ENCODE measurements at places on chromosomes 5 and 9. TPM values are rescaled to one million over a fixed set of nuclear protein-coding genes. Genes with fewer than 3 reads are reported as not detected.

- peak; percentile 42 for DNase-seq
Observed at GRCh38 chr9:127742435-127743088, 7.5 kb upstream of the TOR2A start.

- DNase-seq = no peak
Observed at GRCh38 chr9:112078432-112078831, 96.7 kb downstream of the SUSD1 start.

GRCh38 chr9:99980598-99980997 lies 74.1 kb downstream of the STX17 start:
- no peak for DNase-seq

DNA sequence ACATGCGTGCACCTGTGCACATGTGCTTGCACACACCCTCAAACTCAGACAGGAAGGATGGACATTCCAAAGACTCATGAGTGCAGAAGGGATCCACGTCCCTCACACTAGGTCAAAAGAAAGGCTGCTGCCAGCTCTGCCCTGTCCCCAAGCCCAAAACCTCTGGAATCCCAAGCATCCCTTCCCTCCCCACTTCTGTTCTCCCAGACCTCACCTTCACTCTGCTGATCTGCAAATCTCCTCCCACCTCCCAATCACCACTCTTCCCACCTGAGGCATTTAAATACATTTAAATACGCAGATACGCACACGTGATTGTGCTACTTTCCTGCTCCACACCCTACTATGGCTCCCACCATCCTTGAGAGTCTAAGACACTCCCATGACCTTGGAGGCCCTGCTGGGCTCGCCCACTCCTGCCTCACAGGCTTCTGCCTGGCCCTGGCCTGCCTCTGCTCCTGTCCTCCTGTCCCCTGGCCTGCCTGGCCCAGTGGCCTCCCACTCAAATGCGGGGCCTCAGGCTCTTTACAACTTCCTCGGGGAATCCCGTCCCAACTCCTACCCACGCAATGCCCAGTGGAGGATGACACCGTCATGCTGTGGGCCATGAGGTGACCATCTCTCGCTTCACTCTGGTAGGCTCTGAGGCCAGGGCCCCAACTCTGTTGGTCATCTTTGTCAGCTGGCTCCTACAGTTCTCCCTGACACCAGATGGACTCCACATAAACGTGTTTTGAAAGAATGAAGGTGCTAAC lies 478.4 kb upstream of the DAP start:
- no peak for DNase-seq

GRCh38 chr5:103347716-103348423 lies 89.3 kb downstream of the MACIR start:
- no peak for DNase-seq

DNA sequence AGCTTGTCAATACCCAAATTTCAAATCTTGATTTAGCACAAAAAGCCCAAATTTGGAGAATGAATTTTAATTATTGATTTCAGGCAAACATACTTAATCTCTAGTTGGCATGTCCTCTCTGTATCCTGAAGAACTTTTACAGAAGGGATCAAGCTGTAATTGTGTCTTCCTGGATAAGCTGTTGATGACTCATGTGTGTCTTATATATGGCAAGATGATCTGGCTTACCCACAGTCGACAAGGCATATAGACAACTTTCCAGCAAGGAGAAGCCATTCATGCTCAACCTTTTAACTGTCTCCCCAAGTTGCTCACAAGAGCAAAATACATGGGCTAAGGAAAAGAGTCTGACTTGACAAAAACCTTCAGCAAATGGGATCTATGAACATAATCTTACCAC lies 112.5 kb upstream of the SLCO6A1 start:
- no peak for DNase-seq

DNA sequence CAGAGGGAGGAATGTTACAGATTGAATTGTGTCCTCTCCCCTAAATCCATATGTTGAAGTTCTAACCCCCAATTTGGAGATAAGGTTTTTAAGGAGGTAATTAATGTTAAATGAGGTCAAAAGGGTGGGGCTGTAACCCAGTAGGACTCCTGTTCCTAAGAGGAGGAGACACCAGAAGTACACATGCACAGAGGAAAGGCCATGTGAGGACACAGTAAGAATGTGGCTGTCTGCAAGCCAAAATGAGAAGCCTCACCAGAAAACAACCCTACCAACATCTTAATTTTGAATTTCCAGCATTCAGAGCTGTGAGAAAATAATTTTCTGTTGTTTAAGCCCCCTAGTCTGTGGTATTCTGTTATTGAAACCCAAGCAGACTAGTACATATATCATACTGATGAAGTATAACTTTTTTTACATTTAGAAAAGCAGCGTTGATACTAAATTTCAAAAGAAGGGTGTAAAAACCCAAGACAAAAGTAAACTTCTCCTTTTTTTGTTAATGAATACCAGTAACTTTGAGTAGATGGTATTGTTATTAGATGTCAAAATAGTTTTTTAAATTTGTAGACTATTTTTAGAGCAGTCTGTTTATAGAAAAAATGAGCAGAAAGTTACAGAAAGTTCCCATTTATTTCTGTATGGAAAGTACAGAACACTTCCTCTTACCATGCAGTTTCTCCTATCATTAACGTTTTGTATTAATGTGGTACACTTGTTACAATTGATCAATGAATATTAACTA lies 25.1 kb downstream of the RNF180 start:
- DNase-seq = no peak

DNA sequence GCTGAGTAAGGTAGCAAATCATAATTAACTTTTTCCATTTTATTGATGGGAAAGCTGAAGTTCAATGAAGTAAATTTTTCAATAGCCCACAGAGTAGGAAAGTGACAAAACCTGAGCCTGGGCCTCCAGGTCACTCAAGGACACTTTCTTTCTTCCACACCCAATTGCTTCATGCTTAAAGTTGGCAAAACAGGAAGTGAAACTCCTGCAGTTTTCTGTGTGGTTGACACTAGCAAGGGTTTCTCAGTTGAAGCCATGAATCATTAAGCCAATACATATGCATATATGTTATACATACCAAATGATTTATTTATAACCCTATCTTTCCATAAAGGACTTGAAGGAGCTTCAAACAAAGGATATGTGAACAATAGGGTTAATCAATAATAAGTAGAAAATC lies 13.9 kb downstream of the TLR4 start:
- DNase-seq = no peak

- DNase-seq = no peak
Observed at GRCh38 chr5:85716344-85717202, 901.2 kb upstream of the COX7C start.

DNA sequence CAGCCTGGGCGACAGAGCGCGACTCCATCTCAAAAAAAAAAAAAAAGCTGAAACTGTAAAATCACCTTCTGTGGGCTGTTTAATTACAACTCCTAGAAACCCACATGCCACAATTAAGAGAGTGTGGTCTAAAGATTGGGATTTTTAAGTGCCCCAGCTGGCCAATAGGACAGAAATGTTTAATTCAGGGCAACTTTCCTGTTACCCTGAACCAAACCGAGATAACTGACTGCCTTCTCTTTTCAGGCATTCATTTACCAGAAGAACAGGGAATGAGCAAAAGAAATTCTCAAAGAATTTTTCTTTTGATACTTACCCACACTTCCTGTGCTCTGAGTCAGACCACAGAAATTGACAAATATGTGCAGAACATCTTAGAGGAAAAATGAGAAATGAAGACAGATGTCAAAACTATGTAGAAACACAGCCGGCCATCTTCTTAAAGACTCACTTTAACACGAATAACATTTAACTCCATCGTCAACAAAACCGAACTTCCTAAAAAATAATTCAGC lies 221.3 kb upstream of the DAPK1 start:
- no peak for DNase-seq

GRCh38 chr5:35089334-35090314 lies 41.9 kb upstream of the AGXT2 start:
- no peak for DNase-seq

DNA sequence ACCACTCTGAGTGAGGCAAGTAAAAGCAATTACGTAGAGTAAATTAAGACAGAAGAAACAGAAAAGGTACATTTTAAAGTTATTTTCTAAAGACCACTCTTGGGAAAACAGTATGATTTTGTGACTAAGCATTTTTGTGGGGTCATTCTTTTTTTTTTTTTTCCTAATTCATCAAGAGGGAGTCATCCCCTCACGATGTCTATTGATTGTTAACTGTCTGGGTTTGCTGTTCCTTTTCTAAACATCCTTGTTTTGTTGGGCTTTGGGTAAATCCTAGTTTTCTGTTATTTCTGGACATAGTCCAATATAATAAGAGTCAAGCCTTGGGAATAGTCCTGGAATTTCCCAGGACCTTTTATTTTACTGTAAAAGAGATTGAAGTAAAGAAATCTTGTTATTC lies 63.8 kb downstream of the ANKRD55 start:
- no peak for DNase-seq

DNA sequence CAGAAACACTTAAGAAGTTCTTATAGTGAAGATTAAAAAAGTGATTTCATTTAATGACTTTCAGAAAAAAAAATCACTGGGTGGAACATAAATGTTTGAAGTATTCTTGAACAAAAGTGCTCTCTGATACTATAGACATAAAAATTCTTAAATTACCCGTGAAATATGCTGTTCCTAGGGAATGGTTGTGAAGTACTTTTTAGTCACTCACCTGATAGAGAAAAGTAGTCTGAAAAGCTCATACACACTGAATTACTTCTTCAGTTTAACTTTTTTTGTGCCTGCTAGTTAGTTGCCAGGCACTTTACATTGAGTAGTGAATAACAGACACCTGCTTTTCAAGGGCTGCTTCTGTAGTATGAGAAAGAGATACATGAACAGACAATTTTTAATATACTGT lies 78.0 kb downstream of the SH3GL2 start:
- no peak for DNase-seq

DNA sequence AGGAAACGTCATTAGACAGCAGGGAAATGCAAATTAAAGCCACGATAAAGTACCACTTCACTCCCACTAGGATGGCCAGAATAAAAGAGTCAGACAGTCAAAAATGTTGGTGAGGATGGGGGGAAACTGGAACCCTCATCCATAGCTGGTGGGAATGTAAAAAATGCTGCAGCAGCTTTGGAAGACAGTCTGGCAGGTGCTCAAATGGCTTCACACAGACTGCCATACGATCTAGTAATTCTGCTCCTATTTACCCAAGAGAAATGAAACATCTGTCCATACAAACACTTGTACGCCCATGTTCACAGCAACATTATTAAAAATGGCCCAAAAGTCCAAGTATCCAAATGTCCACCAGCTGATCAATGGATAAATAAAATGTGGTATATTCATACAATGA lies 158.9 kb upstream of the PHYKPL start:
- no peak for DNase-seq

- DNase-seq = no peak
Observed at GRCh38 chr5:142235050-142235797, 89.6 kb downstream of the SPRY4 start.

Gene NIM1K
- 0.57 TPM for total RNA-seq

Gene GFI1B
- 0.46 TPM for total RNA-seq

Gene SH2D3C
- 14.3 TPM for total RNA-seq

Gene CDX1
- 0.23 TPM for total RNA-seq

Gene G3BP1
- 111 TPM for total RNA-seq

Gene CCNO
- total RNA-seq = not detected

Gene SLC38A9
- total RNA-seq = 7.9 TPM
